ENCODE measurements at places on chromosomes 2 and 18.

GRCh38 chr2:197205585-197206215 lies 104.9 kb downstream of the ANKRD44 start:
- DNase-seq: no peak

- DNase-seq: no peak
Measured at GRCh38 chr2:236434593-236434992, 135.0 kb upstream of the ACKR3 start.

- no peak for DNase-seq
Measured at GRCh38 chr18:5457462-5457957, 86.3 kb downstream of the EPB41L3 start.

- DNase-seq: no peak
Measured at GRCh38 chr2:3099145-3099859, 278.3 kb downstream of the EIPR1 start.

GRCh38 chr2:220837226-220837625 lies 734.9 kb downstream of the EPHA4 start:
- no peak for DNase-seq

DNA sequence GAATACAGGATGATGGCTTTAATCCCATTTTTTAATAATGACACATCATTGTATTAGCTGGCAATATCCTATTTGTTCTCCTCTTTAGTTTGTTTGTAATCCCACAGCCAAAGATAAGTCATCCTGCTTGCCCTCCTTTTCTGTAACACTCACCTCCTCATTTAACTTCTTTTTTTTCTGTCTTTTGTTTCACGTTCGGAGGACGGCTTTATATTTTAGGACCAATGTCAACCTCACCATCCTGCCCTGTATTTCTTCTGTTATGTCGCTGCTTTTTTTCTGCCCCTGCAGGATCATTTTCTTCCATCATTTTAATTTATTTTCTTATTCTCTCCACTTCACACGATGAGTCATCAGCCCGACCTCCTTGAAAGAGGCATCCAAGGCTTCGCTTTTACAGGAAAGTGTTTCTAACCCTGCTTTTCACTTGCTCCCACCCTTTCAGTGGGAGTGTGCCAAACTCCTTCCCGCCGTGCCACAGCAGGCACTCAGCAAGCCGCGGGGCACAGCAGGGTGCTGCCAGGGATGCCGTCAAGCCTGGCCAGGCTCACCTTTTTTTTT lies 11.4 kb downstream of the RAB31 start:
- DNase-seq: no peak
